ENCODE measurements at places on chromosomes 1 and 21. TPM values are rescaled to one million over a fixed set of nuclear protein-coding genes. Genes with fewer than 3 reads are reported as not detected.

DNA sequence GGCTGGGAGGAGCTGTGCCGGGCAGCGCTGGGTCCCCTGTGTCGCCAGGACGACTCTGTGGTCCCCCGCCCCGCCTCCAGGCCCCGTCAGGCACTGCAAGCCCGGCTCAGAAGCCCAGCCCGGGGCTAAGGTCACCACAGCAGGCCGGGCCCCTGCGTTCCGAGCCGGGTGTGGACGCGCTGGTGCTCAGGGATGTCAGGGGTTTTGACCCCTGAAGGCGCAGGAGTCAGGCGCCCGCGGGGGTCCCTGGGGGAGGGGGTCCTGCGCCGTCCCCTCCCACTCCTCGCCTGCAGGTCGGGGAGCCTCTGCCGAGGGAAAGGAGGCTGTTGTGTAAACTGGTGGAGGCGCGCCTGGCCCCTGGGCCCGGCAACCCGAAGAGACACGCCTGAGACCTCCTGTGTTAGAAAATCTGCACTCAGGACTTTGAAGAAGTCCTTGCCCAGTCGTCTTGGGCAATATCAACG, 23.7 kb upstream of the TMEM54 start:
- H3K36me3 ChIP-seq = no peaks in the 10 kb centered on the region
- H3K27ac ChIP-seq = no peak overlapping the region
- H3K27me3 ChIP-seq = no peaks in the 10 kb centered on the region
- H3K4me3 ChIP-seq = no peak overlapping the region

- peaks cover 6% of the 10 kb centered on the region for H3K4me1 ChIP-seq
- no peaks in the 10 kb centered on the region for H3K36me3 ChIP-seq
- DNase-seq = no peak
- H3K27ac ChIP-seq = no peak overlapping the region
Measured at GRCh38 chr1:26164036-26164860, 4.5 kb downstream of the C1orf232 start.

GRCh38 chr1:216576234-216576937, 146.8 kb downstream of the ESRRG start:
- H3K27me3 ChIP-seq = no peaks in the 10 kb centered on the region
- no peak for DNase-seq
- H3K36me3 ChIP-seq = no peaks in the 10 kb centered on the region
- no peaks in the 10 kb centered on the region for H3K4me1 ChIP-seq
- no peak overlapping the region for H3K4me3 ChIP-seq

DNA sequence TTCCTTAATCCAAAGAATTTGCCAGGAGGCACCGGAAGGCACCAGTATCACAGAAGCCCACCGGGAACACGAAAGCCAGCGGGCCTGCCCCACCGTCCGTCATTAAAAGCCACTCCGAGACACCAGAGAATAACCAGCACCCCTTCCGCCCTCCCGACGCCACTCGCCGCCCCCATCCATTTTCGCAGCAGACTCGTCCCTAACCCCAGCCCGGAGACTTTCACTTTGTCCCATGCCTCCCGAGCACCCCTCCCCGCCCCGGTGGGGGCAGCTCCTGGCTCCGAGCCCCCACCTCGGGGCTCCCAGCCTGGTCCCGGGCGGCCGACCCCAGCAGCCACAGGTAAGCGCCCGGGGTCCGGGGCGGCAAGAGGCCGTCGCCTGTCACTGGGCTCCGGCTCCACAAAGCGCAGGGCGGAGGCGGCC, 105.4 kb downstream of the SLC45A1 start:
- peak overlapping the region; percentile 97 for H3K4me3 ChIP-seq
- peak overlapping the region; percentile 99 for H3K27ac ChIP-seq
- DNase-seq = no peak
- peaks cover 1% of the 10 kb centered on the region for H3K36me3 ChIP-seq

- no peaks in the 10 kb centered on the region for H3K36me3 ChIP-seq
- no peak for DNase-seq
- no peaks in the 10 kb centered on the region for H3K27me3 ChIP-seq
- no peaks in the 10 kb centered on the region for H3K4me1 ChIP-seq
- H3K4me3 ChIP-seq = no peak overlapping the region
- peak overlapping the region; percentile 58 for H3K27ac ChIP-seq
Measured at GRCh38 chr1:94258873-94259331, 21.5 kb upstream of the ARHGAP29 start.

GRCh38 chr21:32328595-32328994, 29.9 kb downstream of the MRAP start:
- H3K27me3 ChIP-seq = no peaks in the 10 kb centered on the region
- DNase-seq = no peak
- H3K27ac ChIP-seq = peak overlapping the region; percentile 89
- no peak overlapping the region for H3K4me3 ChIP-seq

DNA sequence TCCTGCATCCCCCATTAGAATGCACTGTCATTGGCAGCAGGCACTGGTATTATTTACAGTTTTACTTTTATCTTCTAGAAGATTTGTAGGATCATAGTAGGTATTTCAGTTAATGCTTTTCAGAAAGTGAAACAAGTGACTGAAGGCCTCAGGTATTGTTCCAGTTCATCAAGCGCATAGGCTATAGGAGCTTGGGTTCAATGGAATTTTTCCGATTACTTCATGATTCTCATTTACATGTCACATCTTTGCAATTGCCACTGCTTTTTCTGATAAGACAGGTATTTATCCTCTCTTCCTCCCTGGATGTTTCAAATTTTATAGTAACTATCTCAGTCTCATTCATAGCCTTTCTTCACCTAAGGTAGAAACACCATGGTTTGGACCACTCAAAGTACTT, 161.3 kb downstream of the NTPCR start:
- H3K36me3 ChIP-seq = no peaks in the 10 kb centered on the region
- DNase-seq = no peak
- H3K4me1 ChIP-seq = no peaks in the 10 kb centered on the region
- H3K4me3 ChIP-seq = no peak overlapping the region
- H3K27ac ChIP-seq = no peak overlapping the region

GRCh38 chr1:234114648-234115307, 210.3 kb downstream of the SLC35F3 start:
- no peaks in the 10 kb centered on the region for H3K4me1 ChIP-seq
- no peaks in the 10 kb centered on the region for H3K27me3 ChIP-seq
- H3K4me3 ChIP-seq = no peak overlapping the region
- no peaks in the 10 kb centered on the region for H3K36me3 ChIP-seq

GRCh38 chr1:162068301-162068700, 1.2 kb upstream of the NOS1AP start:
- H3K4me3 ChIP-seq = no peak overlapping the region
- DNase-seq = no peak
- no peaks in the 10 kb centered on the region for H3K27me3 ChIP-seq
- H3K36me3 ChIP-seq = no peaks in the 10 kb centered on the region
- no peaks in the 10 kb centered on the region for H3K4me1 ChIP-seq

GRCh38 chr1:11448373-11449099, 30.4 kb upstream of the DISP3 start:
- H3K27me3 ChIP-seq = no peaks in the 10 kb centered on the region
- H3K27ac ChIP-seq = no peak overlapping the region
- no peak for DNase-seq
- H3K4me1 ChIP-seq = no peaks in the 10 kb centered on the region
- no peaks in the 10 kb centered on the region for H3K36me3 ChIP-seq

DNA sequence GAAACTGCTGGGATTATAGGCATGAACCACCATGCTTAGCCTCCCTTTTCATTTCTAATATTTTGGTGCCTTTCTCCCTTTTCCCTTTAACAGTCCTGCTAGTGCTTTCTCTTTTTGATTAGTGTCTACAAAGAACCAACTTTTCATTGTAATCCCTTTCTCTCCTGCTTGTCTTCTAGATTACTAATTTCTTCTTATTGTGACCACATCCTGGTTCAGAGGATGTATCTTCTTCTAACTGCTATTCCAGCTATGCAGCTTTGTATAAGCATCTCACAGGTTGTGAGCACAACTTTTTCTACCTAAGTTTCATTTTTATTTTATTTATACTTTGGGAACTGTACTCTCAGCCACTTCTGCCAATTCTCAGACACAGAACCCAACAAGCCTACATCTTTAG, 14.7 kb downstream of the ZNF648 start:
- H3K4me1 ChIP-seq = no peaks in the 10 kb centered on the region
- H3K27ac ChIP-seq = no peak overlapping the region
- no peak for DNase-seq

GJB3 gene
- total RNA-seq = not detected

LRRC53 gene
- total RNA-seq = not detected

ZCCHC17 gene
- total RNA-seq = 9.7 TPM

CELA3B gene
- total RNA-seq = not detected

LGR6 gene
- total RNA-seq = 26.0 TPM

Measured in ascending aorta (tissue), 2 donors.